ENCODE measurements at places on chromosomes 6 and 20.

DNA sequence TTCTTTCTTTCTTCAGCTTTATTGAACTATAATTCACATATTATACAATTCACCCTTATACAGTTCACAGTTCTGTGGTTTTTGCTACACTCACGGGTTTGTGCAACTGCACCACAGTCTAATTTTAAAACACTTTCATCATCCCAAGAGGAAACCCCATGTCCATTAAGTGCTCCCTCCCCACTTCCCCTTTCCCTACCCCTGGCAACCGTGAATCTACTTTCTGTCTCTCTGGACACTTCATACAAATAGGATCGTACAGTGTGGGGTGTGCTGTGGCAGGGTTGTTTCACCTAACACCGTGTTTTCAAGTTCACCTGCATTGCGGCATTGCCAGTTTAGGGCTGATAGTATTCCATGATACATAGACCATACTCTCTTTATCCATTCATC lies 118.8 kb downstream of the PHACTR3 start:
- no peak for DNase-seq

GRCh38 chr6:24445704-24446103 lies 43.0 kb downstream of the MRS2 start:
- no peak for DNase-seq

- DNase-seq, result no peak
Observed at GRCh38 chr6:158706369-158706982, 56.6 kb downstream of the SYTL3 start.

GRCh38 chr20:22339091-22339881 lies 245.1 kb downstream of the FOXA2 start:
- peak; percentile 6 for DNase-seq

DNA sequence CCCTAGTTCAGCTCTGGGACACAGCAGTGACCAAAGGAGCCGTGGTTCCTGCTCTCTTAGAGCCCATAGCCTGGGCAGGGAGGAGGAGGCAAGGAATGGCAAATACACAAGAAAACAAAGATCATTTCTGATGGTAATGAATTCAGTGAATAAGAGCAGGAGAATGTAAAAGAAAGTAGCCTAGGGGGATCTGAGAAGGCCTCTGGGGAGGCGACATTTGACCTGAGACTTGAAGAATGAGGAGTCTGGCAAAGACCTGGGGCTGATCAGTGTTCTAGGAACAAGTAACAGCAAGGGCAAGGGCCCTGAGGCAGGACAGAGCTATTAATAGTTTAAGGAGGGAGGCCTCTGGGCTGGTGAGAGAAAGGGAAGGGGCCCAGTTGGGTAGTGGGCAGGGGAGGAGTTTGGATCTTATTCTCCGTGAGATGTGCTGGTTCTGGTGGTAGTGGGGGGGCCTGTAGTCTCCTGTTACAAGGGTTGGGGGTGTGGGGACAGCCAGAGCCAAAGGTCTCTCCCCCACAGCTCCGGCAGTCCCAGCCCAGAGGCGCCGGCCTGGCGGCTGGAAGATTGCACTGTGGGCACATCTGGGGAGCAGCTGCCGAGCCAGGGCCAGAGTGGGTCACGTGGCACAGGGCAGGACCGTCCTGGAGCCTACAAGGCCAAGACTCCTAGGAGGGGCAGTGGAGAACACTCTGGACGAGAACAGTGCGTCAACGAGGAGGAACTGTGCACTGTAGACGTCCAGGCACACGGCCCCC lies 9.3 kb upstream of the ID1 start:
- DNase-seq, result peak; percentile 38

DNA sequence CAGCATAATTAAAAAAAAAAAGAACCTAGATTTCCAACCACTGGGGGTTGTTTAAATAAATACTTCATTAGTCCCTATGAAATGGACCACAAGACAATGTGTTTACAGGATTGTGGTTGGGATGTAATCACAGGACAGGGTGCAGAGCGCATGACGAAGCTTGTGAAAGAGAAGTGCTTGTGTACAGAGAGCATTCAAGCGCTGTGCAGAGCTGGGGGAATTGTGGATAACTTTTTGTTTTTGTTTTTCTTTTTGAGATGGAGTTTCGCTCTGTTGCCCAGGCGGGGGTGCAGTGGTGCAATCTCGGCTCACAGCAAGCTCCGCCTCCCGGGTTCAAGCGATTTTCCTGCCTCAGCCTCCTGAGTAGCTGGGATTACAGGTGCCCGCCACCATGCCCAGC lies 22.3 kb downstream of the LAMA5 start:
- no peak for DNase-seq

Data from NCI-H187 (cell line).